ENCODE measurements at places on chromosomes 3 and 15.
A peak's percentile ranks its signal among the peaks of the same experiment; 100 is the strongest.

DNA sequence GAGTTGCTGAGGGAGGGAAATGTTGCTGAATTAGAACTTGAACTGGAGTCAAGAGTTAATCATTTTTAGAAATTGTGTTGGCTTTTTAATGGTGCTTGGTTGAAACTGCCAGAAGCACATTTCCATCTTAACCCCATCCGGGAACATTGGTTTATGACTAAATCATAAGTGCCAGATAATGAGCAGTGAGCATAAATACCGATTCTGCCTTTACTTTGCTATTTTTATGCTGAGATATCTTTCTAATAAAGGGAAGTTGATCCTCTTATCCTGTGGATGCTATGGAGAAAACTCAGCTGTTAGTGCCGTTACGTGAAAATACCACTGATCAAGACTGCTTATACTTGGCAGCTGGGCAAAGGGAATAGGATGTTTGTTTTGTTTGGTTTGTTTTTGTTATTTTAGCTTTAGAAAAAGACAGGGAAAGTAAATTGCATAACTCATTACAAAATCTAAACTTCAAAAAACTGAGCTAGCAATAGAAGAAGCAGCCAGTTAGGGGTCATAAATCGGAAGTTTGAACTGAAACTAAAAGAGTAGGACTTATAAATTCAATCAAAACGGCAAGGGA is 813.1 kb downstream of the NAALADL2 start:
- DNase-seq: no peak

DNA sequence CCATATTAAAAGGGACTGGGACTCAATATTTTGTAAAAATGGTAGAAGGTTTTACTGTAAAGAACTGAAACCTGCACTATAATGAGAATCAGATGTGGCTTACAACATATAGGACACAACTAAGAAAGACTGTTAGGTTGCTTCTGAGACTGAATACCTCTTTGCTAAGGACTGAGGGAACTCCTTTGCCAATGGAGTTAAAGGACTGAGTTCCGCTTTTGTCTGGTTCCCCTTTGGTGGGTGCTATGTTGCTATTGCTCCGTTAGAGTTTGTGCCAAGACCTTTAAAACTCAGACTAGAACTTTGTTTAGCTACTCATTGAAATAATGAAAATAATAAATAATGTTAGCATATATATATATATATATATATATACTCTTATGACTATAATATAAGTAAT is 147.8 kb upstream of the KCNMB2 start:
- no peak for DNase-seq

GRCh38 chr15:86036243-86036642 is 43.4 kb upstream of the AGBL1 start:
- no peak for DNase-seq

- DNase-seq: peak; percentile 12
Observed at GRCh38 chr15:44102675-44103254, 92.3 kb downstream of the FRMD5 start.

- no peak for DNase-seq
Observed at GRCh38 chr15:34765741-34766140, 10.9 kb upstream of the GJD2 start.

DNA sequence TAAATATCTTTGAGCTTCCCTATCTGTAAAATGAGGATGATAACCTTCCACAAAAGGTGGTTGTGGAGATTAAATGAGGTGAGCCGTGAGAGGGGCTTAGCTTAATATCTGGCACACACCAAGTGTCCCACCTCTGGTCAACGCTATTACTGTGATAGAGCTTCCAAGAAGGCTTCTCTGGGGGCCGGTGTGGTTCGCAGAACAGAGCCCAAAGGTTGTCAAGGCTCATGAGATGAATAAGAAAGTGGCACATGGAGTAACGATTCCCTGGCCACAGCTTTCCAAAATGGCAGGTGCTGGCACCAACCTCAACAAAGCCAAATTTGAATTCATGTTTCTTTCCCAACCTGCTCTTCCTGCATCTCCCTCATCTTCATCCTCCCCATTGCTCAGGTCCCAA is 10.4 kb downstream of the KY start:
- DNase-seq: no peak

GRCh38 chr3:187799942-187800641 is 54.8 kb upstream of the BCL6 start:
- no peak for DNase-seq

- DNase-seq: no peak
Observed at GRCh38 chr3:124007186-124007585, 15.3 kb upstream of the ROPN1 start.

DNA sequence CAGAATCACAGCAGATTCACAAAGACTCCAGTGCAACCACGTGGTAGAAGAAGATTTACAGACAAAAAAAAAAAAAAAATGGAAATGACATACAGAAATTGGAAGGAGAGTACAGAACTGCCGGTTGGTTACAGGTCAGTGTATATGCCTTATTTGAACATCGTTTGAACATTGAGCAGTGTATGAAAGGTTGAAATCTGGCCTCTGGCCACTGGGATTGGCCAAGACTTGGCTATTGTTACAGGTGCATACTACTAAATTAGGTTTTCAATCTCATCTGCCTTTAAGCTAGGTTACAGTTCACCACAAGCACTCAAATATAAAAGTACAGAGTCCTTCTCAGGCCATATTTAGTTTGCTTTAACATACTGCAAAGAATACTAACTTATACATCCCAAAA is 59.8 kb downstream of the THBS1 start:
- no peak for DNase-seq

GRCh38 chr3:139759470-139759869 is 81.7 kb upstream of the NMNAT3 start:
- no peak for DNase-seq

- DNase-seq: no peak
Observed at GRCh38 chr3:9947025-9947995, 4.9 kb downstream of the PRRT3 start.

GRCh38 chr3:129038121-129038855 is 22.3 kb upstream of the GP9 start:
- DNase-seq: no peak

GRCh38 chr3:3201611-3202010 is 22.1 kb upstream of the CRBN start:
- no peak for DNase-seq

DNA sequence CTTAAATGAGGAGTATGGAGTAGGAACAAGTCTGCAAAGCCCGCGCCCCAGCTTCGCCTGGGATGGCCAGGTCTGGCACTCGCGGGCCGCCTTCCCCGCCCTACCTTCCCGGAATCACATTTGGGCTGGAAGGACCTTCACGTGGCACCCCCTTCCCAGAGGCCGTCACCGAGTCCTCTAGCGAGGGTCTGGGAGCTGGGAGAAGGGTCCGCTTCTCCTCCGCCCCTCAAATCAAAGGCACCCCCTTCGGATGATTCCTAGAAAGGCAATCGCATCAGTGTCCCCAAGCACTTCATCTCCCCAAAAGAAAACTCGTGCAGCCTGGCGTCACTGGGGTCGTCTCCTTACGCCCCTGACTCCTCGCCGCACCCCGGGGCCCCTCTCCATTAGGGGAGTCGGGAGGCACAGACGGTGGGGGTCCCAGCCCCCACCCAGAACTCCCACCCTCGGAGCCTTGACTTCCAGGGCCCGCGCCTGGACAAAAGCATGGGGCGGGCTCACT is 380 bp downstream of the MYLK start:
- DNase-seq: peak; percentile 37

GRCh38 chr3:187922704-187923416 is 177.6 kb upstream of the BCL6 start:
- no peak for DNase-seq

DNA sequence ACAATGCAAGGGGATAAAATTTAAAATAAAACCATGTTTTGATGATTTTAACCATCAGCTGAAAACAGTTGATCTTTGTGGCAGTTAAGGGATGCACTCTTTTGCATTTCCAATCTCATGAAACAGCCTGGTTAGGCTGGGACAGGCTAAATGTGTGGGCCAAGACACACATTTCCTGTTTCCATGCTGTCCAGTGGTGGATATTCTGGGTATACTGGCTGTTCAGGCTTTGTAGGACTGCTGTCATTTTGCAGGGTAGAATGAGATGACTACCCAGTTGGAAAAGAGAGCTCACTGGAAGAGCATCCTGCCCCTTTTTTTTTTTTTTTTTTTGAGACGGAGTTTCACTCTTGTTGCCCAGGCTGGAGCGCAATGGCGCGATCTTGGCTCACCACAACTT is 42.0 kb upstream of the IP6K2 start:
- no peak for DNase-seq

DNA sequence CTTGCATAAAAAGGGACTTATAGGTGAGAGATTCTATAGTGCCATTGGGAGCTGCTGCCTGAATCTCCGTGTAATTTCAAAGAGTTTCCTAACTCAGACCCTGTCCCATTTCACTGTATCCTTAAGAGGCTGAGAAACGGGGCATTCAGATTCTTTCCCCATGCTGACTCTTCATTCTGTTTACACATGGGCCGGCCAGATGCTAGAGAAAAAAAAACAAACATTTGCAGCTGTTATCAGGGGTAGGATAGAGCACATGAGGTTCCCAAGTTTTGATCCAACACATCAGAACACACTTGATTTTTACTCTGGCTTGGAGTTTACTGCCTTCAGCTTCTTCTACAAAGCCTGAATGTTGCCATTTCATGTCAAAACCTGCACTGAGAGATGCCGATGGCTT is 215.9 kb upstream of the TPRG1 start:
- DNase-seq: no peak

DNA sequence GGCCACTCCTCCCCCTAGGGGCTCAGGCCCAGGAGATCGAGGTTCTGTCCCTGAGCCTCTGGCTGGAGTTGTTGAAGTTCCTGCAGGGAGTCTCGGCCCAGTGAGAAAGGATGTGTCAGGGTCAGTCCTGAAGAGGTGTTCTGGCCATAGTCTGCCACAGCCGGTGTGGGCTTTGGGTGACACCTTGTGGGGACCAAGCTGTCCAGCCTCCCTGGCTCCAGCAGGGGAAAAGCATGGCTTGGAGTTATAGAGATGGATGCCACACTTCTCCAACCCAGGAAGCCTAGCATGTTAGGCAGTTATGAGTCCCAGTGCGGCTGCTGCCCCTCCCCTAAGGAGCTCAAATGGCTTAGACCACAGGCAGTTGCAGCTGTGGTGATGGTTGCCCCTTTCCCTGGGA is 945.6 kb upstream of the GBE1 start:
- DNase-seq: no peak

- DNase-seq: no peak
Observed at GRCh38 chr3:58952128-58952917, 97.5 kb downstream of the CFAP20DC start.

DNA sequence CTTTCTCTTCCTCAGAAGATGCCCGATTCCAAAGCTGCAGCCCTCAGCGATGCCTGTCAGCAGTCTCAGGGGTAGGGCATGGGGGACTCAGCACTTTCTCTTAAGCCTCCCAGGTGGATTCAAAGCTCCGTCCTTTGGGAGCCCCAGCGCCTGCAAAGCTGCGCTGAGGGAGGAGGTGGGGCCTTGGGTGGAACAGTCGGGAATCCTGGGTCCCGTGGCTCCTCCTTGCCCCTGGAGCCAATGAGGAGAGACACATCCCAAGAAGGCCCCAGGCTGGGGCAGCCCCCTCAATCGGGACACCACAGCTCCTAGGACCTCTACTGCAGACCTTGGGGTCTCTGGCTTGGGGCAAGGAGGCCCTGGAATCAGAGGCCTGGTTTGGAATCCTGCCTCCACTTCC is 227.5 kb upstream of the IGF1R start:
- DNase-seq: no peak

GRCh38 chr15:31551323-31551722 is 224.7 kb downstream of the KLF13 start:
- DNase-seq: no peak

- DNase-seq: no peak
Observed at GRCh38 chr3:194667363-194667762, 4.6 kb downstream of the LSG1 start.

DNA sequence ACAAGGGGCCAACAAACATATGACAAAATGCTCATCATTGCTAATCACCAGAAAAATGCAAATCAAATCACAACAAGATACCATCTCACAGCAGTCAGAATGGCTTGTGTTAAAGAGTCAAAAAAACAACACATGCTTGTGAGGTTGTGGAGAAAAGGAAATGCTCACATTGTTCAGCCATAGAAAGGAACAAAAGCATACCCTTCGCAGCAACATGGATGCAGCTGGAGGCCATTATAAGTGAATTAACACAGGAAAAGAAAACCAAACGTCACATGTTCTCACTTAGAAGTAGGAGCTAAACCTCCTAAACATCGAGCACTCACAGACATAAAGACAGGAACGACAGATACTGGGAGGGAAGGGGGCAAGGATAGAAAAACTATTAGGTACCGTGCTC is 678.4 kb upstream of the GRM7 start:
- DNase-seq: no peak

- DNase-seq: no peak
Observed at GRCh38 chr15:97316362-97316761, 644.1 kb upstream of the ARRDC4 start.

DNA sequence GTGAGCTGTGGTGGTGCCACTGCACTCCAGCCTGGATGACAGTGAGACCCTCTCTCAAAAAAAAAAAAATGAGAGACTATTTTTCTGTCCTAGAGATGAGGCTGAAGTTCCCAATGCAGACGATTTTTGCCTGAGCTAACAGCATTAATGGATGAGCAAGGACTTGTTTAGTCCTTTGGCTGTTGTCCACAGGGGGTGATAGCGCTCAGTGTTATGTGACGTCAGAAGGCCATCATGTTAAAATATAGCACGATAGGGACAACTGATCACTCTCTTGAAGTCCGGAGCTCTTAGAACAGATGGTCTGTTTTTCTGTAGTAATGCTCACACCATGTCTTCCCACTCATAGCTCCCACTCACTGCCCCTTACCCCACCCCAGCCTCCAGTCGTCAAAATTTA is 6.8 kb downstream of the TRNT1 start:
- no peak for DNase-seq

DNA sequence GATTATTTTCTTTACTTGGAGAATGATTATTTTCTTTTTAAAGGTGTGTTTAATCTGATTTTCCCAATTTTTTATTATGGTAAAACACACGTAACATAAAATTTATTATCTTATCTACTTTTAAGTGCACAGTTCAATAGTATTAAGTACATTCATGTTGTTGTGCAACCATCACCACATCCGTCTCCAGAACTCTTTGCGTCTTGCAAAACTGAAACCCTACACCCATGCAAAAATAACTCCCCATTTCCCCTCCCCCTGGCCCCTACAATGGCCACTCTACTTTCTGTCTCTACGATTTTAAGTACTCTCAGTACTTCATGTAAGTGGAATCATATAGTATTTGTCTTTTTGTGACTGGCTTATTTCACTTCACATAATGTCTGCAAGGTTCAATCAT is 230.7 kb downstream of the SATB1 start:
- no peak for DNase-seq

DNA sequence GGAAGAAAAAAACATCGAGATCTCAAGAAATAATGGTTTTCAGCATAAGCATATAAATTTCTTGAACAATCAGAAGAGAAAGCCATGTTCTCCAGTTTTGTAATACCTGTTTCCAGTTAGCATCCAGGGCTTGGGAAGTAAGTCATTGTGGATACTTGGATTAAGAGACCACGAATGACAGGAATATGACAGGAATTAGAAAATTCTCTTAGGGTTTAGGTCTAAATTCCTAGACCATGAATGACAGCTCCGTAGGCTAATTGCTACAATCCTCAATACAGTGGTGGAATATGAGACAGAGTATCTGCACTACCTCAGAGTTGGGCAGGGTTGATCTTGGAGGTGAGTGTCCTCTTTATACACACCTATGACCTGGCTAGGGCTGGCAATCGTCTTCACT is 517.5 kb downstream of the NTRK3 start:
- DNase-seq: no peak

GRCh38 chr3:114079761-114080160 is 23.2 kb downstream of the QTRT2 start:
- DNase-seq: no peak

- DNase-seq: no peak
Observed at GRCh38 chr3:123281406-123281805, 79.7 kb downstream of the SEC22A start.
